SJSA1 (cell line): ENCODE measurements at places on chromosomes 5 and 9.

GRCh38 chr9:21682381-21682780 is 120.1 kb upstream of the MTAP start:
- no peak for DNase-seq

DNA sequence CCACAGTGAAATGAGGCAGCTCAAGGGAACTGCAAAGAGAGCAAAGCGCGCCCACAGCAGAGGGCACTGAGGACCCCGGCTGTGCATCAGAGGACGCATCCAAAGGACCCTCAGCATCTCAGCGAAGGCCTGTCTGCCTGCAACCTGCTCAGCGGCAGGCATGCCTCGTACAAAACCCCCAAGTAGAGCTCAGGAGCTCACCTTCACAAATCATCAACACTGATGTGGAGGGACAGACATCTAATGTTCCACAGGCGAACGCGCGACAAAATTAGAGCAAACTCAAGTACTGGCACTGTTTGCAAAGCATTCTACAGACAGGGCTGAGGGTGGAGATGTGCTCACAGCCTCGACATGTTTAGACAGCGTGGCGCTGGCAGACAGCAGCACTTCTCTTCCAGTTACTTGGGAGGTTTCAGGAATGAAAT is 81.0 kb downstream of the DCP2 start:
- no peak for DNase-seq

DNA sequence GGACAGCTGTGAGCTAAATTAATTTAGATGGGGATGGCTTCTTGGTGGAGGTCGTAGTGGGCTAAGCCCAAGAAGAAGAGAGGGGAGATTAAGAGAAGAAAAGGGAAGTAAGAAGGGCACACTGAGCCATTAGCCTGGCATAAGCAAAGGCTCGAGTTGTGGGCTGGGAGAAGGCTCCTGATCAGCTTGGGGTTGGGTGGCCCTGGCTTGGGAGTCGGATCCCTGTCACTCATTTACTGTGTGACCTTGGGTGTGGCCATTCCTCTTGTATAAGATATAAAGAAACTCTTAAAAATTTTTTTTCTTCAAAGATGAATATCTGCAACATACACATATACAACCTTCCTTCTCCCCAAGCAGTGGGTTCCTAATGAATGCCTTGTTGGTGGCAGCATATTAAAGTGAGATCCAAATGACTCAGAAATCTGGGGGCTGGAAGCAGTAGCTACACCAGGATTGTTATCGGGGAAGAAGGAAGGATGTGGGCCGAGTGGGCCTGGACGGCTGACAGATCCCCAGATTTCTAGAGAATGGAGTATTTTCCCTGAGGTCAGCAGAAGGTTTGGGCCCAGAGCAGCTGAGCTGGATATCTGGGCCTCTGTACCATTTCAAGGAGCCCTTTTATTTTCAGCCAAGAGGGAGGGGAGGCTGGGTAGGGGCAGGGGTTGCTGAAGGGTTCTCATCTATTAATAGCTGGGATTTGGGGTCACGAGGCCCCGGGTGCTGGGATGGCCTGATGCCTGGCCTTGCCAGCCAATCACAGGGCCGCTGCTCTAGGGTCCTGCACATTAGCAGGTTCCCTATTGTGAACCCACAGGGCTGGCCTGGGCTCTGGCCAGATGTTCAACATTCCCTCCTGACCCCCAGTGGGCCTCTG is 52.1 kb downstream of the PPARGC1B start:
- DNase-seq, result no peak

DNA sequence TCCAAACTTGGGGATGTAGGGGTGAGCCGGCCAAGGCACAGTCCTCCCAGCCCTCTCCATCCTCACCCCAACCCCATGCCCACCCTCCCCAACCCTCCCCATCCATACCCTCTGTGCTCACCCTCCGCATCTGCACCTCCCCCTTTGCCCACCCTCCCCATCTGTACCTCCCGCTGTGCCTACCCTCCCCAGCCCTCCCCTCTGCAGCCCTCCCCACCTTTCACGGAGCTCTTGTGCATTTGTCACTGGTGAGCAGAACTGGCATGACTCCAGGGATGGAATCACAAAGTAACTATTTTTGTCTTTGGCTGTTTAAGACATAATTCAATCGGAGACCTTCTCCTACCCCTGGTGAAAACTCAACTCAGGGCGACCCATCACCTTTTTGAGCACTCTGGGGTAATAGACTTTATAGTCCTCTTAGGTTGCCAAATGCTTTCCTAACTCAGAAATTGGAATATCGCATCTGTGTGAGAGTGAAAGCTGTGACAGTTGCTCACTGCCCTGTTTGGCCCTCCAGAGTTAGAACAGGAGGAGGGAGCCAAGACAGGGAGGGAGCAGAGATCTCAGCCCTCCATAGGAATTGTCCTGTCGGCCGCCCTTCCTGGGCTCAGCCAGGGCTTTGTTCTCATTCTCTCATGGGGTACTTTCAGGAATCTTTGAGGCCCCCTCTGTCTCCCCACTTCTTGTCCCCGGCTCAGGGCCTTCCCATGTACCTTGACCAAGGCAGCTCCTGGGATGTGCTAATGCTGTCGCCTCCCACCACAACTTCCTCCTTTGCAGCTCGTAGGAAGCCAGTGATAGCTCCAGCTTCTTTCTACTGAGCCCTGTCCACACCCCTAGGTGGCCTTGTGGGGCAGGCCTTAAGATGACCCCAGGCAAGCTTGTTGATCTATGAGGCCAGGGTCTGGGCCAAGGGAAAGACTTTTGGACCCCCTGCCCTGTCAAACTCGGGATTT is 36.2 kb downstream of the OTULIN start:
- no peak for DNase-seq

DNA sequence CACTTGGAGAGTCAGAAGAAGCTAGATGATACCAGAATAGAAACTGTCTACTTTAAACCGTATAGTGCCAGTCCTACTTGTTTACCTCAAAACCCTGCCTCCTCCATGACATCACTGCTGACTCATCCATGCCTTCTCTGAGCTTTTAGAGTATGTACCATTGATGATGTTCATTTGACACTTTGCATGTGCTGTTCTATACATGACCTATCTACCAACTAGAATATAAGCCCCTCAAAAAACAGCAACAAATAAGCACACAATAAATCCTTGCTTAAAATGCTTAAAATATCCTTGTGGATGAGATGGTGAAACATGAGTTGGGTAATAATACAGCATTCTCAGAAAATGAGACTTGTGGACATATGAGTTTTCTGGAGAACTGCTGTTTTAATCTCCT is 2.6 kb downstream of the CTNNAL1 start:
- DNase-seq, result peak; percentile 67

DNA sequence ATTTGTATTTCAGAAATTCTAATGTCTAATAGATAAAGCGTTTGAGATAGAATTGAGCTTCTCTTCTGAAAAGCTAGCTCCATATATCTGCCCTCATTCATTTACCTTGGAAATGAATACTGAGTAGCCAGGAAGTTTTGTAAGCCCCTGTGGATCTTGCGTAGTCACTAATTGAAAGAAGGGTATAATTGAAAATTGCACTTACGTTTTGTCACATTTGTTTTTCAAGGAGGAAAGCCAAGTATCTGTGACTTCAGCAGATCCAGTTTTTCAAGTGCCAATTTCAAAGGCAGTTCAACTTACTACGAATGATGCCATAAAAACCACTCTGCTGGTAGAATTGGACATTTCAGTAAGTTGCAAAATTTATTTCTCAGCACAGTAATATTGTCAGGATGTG is 14.0 kb downstream of the MTRR start:
- no peak for DNase-seq

DNA sequence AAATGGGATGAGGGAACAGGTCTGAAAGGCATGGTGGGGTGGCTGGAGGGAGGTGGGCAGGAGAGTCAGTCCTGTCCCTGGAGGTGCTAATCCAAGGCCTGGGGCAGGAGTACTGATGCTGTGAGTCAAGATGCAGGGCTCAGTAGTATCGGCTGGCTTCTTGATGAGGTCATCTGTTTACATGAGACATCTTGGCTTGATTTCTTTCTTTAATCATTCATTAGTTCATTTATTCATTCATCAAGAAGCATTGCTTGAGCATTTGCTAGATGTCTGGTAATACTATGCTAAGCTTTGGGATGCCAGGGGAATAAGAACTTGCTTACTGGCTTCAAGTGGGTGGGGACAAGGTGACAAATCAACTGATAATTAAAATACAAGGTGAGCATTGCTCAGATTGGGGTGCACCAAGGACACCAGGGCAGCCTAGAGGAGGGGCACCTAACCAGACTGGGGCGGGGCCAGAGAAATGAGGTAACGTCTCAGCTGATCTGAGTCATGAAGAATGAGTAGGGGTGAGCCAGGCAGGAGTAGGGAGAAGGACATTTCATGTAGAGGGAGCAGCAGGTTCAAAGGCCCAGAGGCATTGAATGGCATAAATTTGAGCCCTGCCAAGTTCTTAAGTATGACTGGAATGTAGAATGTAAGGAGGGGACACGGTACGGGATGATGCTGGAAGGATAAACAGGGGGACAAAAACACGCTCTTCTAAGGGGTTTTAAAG is 88.8 kb downstream of the EGFLAM start:
- no peak for DNase-seq

GRCh38 chr9:81980568-81980967 is 8.0 kb upstream of the SPATA31D1 start:
- DNase-seq, result no peak

DNA sequence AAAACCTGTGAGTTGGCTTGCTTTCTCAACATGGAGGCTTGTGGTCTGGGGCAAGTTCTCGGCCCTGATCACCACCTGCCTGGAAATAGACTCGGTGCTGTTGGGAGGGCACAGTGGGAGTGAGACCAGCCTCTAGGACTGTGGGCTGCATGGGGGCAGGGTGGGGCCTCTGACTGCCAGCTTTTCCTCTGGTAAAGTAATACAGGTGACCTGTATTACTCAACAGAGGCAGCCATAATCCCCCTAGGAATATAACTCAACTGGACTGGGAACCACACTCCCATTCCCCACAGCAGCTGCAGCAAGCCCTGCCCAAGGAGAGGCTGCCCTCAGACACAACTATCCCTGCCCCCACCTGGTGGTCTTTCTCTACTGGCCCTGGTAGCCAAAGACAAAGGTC is 72.8 kb downstream of the C9orf153 start:
- DNase-seq, result no peak

DNA sequence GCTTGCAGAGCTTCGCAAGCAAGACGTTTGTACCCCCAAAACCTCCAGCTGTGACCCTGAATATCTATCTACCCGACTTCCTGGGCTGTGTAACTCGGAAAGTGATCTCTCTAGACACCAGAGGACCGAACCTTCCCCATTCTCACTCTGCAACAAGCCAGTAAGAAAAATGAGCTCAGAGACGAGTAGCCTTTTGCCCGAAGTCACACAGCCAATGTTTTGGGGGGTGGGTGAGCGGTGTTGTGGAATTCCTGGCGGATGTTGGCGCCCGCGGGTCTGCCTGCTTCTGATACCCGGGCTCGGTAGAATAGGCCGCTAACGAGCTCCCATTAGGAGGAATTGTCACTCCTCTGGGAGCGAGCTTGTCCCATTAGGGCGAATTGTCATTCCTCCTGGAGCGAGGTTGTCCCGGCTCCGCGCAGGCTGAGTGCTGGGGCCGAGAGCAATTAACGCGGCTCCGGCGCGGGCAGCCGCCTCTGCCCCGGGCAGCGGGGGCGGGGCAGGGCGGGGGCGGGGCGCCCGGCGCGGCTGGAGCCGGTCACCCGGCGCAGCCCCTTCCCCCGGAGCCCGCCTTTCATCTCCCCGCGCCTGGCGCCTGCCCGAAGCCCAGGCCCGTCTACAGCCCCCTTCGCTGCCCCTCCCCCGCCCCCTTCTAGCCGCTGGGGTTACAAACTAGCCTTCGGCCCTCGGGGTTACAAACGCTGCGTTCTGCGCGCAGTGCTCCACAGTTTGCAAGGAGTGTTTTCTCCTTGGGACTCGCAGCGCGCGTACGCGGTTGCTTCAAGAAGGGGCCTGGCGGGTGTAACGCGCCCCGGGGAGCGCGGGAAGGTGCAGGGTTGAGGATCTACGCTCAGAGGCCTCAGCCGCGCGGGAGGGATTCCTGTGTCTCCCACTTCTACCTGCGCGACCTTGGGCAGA is 3.5 kb upstream of the MSX2 start:
- no peak for DNase-seq

GRCh38 chr9:129809346-129809745 is 6.4 kb downstream of the TOR1B start:
- no peak for DNase-seq

- DNase-seq, result no peak
Observed at GRCh38 chr5:32984851-32985610, 273.9 kb downstream of the NPR3 start.

- DNase-seq, result no peak
Observed at GRCh38 chr9:2209400-2209799, 194.3 kb downstream of the SMARCA2 start.

DNA sequence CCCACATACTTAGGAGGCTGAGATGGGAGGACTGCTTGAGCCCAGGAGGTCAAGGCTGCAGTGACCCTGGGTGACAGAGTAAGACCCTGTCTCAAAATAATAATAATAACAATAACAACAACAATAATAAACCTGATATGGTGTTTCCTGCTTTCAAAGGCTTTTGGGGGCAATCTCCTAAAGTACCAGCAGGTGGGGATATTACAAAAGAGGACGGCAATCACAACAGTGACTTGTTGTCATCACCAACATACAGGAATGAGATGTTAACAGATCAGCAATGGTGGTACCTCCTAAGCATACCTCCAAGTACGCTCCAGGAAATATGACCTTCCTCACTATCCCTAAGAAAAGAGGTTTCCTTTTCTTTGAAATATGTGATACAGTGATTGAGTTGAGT is 91.1 kb upstream of the RNF180 start:
- no peak for DNase-seq

DNA sequence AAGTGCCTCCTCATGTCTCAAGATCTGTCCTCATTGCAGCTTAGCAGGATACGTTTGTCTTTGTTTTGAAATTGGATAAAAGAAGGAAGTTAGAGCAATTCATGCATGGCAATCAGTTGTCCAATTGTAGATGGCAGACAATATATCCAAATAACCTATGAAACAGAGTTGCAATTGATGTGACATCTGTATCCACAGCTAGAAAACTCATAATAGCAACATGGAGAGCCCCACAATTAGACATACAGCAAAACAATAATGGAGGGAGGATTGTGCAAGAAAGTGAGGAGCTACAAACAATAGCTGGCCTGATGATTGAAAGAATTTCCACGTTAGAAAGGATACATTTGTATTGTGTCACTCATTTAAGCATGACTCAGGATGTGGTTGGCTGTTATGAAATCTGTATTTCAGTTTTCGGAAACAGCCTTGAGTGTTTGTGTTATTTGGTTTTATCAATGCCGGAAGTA is 132.0 kb downstream of the FAM174A start:
- no peak for DNase-seq

- DNase-seq, result no peak
Observed at GRCh38 chr9:137784641-137785513, 92.7 kb upstream of the CACNA1B start.

- no peak for DNase-seq
Observed at GRCh38 chr5:139734539-139734916, 61.1 kb upstream of the PSD2 start.

- DNase-seq, result no peak
Observed at GRCh38 chr5:34854459-34855174, 15.7 kb downstream of the TTC23L start.

- peak; percentile 57 for DNase-seq
Observed at GRCh38 chr9:96344458-96345180, 38.9 kb downstream of the SLC35D2 start.

DNA sequence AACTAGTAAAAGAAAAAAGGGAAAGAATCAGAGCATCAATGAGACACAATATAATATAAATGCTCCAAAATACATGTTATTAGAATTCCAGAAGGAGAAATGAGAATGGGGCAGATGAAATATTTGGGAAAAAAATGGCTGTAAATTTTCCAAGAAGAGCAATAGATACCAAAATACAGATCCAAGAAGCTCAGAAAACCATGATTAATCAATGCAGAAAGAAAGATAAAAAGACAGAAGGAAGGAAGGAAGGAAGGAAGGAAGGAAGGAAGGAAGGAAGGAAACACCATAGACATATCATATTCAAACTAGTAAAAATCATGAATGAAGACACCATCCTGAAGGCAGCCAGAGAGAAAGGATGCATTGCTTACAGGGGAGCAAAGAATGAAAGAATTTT is 920.9 kb downstream of the EFNA5 start:
- DNase-seq, result no peak
